T follicular helper cell (primary cell): ENCODE measurements at places on chromosomes 13 and 19.

DNA sequence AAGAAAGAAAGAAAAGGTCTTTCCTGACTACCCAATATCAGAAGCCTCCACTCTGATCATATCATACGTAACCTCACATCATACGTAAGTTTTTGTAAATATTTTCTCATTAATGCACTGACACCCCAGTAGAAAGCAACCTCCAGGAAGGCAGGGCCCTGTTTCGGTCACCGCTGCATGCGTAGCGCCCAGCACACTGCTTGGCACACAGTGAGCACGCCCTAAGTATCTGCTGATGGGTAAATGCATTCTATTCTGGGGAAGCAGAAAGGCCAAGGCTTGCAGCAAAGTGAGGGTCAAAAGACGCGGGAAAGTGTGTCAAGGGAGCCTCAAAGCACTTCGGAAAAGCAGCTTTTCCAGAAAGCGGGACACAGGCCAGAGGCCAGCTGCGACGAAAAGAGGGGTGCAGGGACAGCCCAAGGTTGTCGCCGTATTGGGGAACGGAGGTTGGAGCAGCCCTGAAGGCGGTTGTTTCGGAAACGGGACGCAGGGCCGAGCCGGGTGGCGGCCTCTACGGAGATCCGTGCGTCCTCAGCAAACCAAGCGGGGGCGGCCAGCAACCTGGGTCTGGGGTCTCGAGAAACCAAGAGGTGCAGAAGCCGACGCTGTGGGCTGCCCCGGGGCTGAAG lies 463 bp downstream of the SUGP1 start:
- DNase-seq, result no peak

- DNase-seq, result no peak
Measured at GRCh38 chr13:99993660-99994637, 12.4 kb downstream of the ZIC2 start.

DNA sequence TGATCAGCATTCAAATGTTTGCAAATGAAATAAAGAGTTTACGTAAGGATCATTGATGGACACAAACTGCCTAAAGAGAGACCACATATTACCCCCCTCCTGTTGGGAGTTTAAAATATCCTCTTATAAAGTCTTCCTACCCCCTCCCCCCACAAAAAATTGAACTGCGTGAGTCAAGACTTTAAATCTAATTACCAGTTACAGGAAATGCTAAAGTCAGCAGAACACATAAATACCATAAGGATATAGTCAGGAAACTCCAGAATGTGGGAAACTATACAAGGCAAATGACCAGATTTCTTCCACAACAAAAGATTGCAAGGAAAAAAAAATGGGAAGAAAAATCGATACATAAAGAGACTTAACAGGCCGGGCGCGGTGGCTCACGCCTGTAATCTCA lies 44.4 kb upstream of the FARP1 start:
- DNase-seq, result no peak

DNA sequence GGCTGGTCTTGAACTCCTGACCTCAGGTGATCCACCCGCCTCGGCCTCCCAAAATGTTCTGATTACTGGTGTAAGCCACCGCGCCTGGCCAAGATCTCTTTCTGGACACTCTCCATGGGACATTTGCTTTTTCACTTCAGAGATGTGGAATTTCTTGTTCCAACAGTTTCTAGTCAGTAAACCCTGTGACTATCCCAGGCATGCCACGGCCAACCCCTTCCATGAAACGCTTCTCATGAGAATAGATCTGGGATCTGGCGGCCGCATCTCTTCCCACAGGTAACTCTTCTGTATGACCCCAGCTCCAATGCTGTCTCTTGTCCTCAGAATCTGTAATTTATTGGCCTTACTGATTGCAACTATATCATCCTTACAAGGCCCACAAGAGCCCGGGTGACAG lies 16.2 kb downstream of the PLPP2 start:
- DNase-seq, result no peak

GRCh38 chr13:76884186-76884906 lies 1.9 kb downstream of the KCTD12 start:
- no peak for DNase-seq

GRCh38 chr13:38700051-38700450 lies 13.2 kb downstream of the FREM2 start:
- DNase-seq, result no peak

- DNase-seq, result no peak
Measured at GRCh38 chr19:32928806-32929205, 43.0 kb downstream of the CEP89 start.

- DNase-seq, result no peak
Measured at GRCh38 chr13:96223231-96223630, 133.3 kb downstream of the HS6ST3 start.

DNA sequence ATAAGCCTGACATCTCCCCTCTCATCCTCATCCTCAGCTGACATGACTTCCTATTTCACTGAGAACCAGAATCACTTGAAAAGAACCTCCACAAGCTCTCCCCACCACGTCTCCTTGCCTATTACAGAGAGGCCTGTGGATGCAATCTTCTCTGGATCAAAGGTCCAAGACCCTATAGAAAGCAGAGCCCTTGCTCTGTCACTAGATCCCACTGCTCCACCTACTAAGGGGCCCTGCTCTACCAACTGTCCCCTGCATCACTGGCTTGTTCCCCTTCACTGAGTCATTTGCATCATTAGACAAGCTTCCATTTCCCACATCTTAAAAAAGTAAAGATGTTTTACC lies 40.8 kb downstream of the RCBTB2 start:
- no peak for DNase-seq

DNA sequence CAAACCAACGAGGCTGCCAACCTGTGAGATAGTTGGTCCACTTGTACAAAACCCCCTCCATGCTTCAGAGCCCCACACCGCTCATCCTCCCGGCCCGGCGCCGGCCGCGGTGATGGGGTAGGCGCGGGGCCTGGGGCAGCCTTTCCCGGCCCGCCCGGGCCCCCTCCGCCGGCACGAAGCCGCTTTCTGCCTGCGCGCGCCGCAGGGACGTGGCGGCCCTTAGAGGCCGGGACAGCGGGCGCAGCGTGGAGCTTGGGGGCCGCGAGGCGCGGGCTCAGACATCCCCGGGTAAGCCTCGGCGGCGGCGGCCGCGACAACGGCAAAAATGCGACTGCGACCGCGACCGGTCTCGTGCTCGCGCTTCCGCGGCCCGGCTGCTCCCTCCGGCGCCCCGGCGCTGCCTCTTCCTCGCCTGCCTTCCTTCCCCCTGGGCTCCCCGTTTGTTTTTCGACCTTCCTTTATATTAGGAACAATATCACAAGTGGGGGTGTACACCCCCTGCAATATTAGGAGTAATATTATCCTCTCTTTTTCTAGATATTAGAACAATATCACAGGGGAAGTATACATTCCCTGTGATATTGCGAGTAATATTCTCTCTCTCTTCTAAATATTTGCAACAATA lies 53.9 kb upstream of the CEACAM21 start:
- DNase-seq, result no peak

- DNase-seq, result no peak
Measured at GRCh38 chr13:94602467-94602866, 810 bp downstream of the GPR180 start.

- no peak for DNase-seq
Measured at GRCh38 chr13:111410232-111411021, 90.0 kb downstream of the TEX29 start.

- no peak for DNase-seq
Measured at GRCh38 chr13:35389535-35389934, 87.0 kb downstream of the MAB21L1 start.

- DNase-seq, result no peak
Measured at GRCh38 chr19:54644056-54644455, 13.8 kb downstream of the LILRB1 start.

- DNase-seq, result no peak
Measured at GRCh38 chr13:99004978-99005377, 27.1 kb upstream of the DOCK9 start.

DNA sequence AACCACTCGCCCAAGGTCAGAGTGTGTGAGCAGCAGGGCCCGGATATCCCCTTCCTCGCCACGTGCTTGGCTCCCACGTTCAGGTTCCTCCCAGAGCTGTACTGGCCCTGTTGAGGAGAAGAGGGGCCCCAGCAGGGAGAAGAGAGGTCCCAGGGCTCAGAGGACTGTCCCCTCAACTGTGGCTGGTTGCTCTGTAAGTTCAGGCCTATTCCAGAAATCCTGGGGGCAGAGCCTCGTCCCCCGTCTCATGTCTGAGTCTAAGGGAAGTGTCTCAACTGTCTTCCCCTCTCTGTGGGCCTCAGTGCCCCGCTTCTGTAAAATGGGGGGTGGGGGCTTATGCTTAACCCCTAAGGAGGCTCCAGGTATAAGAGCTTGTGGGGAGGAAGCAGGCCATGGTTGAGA lies 3.9 kb downstream of the PPP5C start:
- DNase-seq, result no peak

DNA sequence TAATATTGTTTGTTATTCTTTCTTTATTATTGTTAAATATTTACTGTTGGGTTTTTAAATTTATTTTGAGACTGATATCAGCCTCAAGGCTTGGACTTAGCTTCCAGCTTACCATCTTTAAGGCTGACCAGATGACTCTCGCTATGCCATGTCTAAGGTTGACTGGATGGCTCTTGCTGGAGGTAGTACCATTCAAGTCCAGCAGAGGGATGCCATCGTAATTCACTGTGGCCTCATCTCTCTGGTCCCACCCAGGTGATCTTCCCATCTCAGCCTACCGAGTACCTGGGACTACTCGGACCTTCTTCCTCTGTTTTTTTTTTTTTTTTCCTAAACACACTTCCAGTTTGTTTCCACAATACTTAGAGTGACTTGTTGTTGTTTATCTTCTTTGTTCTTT lies 41.7 kb upstream of the ZNF91 start:
- no peak for DNase-seq

DNA sequence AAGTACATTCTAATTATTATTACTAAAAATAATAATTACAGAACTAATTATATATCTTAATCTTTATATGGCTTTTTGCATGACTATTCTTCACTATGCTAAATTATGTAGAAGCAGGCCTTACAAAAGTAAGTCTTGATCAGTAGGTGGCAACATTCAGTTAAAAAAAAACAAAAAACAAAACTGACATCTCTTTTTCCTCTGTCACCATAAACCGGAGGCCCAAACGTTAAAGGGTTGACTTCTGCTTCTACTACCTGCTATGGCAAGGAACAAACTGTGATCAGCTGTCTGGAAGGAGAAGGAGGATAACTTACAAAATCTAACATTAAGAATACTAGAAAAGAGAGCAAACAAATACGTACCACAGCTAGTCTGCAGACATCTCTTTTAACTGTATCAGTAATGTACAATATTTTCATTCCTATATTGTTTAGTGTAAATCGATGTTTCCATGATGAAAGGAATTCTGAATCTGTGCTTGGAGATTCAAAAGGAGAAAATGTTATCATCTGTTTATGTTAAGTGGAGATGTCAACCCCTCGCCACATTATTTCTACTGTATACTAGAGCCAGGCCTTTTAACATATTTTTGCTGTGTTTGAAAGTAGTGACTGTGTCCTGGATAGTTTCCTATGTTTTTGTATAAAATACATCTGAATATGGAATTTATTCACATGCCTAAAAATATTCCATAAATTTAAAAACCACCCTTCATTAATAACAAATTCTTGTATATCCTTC lies 1525.4 kb downstream of the SLITRK1 start:
- DNase-seq, result no peak

- DNase-seq, result no peak
Measured at GRCh38 chr19:7196763-7197118, 97.5 kb downstream of the INSR start.

DNA sequence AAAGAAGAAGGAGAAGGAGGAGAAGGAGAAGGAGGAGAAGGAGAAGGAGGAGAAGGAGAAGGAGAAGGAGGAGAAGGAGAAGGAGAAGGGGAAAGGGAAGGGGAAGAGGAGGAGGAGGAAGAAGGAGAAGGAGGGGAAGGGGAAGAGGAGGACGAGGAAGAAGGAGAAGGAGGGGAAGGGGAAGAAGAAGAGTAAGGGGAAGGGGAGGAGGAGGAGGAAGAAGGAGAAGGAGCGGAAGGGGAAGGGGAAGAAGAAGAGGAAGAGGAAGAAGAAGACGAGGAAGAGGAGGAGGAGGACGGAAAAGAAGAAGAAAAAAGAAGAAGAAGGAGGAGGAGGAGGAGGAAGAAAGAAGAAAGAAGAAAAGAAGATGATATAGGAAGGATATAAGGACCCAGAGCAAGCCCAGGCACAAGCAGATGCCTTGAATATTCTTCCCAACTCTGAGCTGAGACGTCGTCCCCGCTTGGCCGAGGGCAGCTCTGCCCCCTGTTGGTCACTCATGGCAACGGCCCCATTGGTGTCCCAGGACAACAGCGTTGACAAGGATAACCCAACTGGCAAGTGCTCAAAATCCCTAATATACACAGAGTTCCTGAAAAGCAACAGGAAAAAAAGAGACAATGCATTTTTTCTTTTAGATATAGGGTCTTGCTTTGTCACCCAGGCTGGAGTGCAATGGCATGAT lies 30.6 kb upstream of the IGSF23 start:
- DNase-seq, result no peak

DNA sequence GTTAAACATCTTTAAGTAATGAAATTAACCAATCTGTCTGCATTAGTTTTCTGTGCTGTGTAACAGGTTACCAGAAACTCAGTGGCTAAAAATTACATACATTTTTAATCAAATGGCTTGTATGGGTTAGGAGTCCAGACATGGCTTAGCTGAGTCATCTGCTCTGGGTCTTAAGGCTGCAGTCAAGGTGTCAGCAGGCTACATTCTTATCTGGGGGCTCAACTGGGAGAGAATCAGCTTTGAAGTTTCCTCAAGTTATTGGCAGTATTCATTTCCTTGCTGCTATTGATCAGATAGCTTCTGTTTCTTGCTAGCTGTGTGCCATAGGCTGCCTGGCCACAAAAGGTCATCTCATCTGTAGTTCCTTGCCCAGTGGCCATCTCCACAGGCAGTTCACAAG lies 1163.0 kb downstream of the DIAPH3 start:
- DNase-seq, result no peak

DNA sequence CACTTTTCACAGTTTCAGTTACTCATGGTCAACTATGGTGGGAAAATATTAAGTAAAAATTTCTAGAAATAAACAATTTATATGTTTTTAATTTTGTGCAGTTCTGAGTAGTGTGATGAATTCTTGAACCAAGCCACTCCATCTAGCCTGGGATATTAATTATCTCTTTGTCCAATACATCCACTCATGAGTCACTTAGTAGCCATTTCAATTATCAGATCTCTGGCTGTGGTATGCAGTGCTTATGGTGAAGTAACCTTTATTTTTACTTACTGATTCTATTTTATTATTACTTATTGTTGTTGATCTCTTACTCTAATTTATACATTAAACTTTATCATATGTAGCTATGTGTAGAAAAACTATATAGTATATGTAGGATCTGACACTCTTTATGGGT lies 128.9 kb upstream of the KLHL1 start:
- no peak for DNase-seq

DNA sequence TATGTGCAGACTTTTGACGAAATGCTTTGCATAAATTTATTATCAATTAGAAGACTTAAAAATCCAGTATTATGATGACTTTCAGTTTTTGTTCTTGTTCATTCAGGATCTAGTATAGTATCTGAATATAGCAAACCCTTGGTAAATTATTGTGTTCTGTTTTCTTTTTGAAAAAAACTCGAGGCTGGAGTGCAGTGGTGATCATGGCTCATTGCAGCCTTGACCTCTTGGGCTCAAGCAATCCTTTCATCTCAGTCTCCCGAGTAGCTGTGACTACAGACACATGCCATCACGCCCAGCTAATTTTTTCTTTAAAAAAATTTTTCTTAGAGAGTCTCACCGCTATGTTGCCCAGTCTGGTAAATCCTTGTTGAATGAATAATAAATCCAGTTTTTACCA lies 4.6 kb downstream of the FARP1 start:
- no peak for DNase-seq
